Stimulated activated CD4-positive, alpha-beta T cell treated with anti-CD3 and anti-CD28 coated beads, Interleukin-2, amount 100 ng/mL, for 48 hours (primary cell): ENCODE measurements at places on chromosomes 3 and 15.

DNA sequence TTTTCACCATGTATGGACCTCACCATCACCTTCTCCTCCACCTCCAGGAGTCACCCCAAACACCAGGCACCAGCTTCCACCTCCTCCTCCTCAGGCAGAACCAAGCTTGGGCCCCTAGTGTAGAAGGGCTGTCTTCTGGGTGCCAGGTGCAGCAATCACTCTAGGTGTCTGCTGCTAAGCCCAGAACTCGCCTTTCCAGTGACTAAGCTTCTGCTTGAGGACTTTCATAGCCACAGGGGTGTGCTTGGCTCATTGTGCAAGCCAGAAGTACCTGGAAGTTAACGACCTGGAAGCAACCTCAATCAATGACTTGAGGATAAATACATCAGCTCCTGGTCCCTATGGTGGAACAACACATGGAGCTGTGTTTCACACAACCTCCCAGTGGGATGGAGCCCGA lies 49.8 kb upstream of the PXYLP1 start:
- no peak for DNase-seq

DNA sequence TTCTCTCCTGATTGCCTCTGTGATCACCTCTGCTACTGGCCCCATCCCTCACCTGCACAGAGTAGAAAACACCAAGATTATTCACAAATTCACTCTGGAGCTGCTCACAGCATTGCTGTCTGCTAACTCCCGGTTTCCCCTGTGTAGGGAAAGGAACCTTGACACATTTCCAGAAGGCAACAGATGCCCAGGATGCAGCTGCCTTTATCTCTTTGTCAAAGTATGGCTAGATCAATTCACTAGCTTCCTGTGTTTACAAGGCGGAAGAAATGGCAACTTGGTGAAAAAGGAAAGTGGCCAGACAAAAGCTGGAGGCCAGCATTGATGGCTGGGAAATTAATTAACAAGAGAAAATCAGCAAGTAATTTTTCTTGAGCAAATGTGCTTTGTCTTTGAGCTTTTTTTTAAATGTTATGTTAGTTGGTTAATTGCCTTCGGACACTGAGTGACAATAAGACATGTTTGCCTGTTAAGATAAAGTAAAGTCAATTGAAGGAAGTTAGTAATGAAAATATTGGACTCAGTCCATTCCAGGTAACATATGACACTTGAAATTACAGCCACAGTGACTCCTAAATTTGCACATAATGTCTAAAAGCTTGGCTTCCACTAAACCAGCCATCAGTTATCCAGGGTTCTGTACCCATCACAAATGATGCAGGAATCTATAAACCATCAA lies 394.6 kb upstream of the IL12A start:
- no peak for DNase-seq

DNA sequence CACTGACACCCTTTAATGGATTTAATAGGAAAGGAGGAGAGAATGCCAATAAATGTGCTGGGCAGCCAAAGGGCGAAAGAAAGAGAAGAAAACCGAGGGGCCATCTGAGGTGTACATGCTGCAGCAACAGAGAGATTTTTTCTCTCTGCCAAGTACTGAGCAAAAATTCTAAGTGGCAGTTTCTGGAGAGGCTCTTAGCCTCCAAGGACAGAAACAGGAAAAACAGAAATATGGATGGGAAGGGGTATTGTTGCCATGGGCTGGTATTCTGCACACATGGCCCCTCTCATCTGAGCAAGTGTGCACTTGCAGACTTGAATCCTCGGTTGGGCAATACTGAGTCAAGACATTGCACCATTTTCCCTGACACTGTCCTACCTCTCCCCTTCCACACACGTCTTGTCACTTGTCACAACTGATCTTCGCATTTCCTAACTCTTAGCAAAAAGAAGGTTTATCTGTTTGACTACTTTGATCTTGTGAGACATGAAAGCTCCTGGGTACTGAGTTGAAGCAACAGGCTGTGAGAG lies 73.9 kb downstream of the PRICKLE2 start:
- DNase-seq = no peak

GRCh38 chr3:105503191-105503593 lies 136.5 kb downstream of the ALCAM start:
- DNase-seq = no peak

- no peak for DNase-seq
Measured at GRCh38 chr15:83100097-83100646, 7.3 kb upstream of the TM6SF1 start.

GRCh38 chr3:9008550-9009255 lies 45.4 kb upstream of the RAD18 start:
- no peak for DNase-seq

DNA sequence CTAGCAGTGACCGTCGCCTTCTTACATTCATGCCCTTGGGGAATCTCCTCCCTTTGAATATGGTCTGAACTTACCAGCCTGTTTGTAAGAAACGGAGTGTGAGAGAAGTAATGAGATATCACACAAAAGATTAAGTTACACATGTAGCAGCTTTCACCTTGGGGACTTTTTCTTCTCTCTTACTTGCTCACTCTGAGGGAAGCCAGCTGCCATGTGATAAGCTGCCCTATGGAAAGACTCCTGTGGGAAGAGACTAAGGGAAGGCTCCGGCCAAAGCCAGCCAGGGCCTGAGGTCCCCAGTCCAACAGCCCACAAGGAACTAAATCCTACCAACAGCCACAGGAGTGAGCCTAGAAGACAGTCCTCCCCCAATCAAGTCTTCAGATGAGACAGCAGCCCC lies 190.4 kb upstream of the TSC22D2 start:
- DNase-seq = no peak

DNA sequence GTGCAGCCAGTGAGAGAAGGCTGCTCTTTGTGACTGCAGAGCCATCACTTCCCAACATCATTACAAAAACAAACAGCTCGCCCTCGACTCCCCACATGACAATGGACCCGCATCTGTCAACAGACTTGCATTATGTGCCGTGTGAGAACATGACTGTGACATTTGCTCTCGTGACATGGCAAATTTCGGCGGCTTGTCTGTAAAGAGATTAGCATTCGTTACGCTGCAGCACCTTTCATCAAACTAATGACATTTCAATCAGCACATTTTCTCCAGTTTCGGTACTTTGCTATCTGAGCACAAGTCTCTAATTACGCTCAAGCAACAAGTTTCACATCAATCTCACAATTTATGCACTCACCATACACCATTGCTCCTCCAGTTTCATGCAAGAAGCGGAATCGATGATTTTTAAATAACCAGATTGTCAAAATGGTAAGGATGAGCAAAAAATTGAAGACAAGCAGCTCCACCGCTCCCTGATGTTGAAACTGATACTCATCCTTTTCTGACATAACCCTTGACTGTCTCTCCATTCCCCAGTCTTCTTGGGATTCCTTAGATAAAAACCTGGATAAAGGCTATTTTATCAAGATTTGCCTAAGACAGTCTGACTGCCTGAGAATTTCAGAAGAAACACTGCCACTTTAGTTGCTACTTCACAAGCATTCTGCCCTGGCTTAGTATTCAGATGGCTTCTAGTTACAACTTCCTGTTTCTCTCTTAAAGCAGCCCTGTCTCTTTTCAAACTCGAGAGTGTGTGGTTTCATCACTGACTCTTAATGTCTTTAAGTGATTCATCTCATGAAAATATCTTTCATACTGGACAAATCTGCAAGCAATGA lies at the start of gene SLC9A9:
SLC9A9 (minus strand) TSS at position 682 of the 845 bp plus-strand sequence; CDS start at position 536, 146 bp downstream.
- no peak for DNase-seq

- no peak for DNase-seq
Measured at GRCh38 chr3:25171118-25171807, 256.8 kb upstream of the RARB start.

- DNase-seq = no peak
Measured at GRCh38 chr3:98553753-98554152, 22.0 kb downstream of the GPR15 start.

- DNase-seq = no peak
Measured at GRCh38 chr3:183253528-183254486, 754 bp downstream of the B3GNT5 start.

DNA sequence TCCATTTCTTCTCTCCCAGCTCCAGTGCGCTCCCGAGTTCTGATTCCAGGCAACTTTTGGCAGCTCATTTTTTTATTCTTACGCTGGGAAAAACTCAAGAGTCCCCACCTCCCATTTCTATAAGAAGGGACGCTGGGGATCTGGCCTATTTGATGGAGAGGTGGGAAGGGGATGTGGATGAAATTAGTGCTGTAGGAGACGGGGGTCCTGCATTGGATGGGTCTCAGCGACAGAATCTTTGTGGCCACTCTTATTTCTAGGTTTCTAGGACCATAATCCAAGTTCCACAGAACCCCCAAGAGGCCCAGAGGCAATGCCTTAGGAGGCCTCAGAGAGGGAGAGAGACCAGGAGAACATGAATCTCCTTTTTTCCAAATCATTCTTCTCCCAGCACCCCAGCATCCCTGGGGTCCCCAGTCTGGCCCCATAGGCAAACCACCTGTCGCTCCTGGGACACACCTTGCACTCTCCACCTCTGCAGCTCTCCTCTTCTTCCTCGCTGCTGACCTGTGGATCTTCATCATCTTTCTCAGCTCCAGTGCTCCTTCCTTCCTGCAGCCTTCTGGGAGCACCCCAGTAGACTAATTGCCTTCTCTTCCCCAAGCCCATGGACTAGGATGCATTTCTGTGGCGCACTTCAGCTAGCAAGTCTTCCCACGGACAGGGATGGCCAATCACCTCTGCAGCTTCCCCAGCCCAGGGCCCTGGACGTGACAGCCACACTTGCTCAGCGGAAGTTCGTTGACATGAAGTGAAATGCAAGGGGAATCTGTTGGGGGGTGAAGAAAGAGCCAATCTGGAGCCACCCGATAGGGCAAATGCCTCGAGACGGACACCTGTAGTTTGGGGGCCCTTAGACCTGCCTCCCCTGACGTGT lies 100.1 kb upstream of the ALDH1A3 start:
- DNase-seq = no peak

- DNase-seq = no peak
Measured at GRCh38 chr3:22225161-22225560, 474.2 kb upstream of the ZNF385D start.

GRCh38 chr3:152267831-152268554 lies 736 bp upstream of the MBNL1 start:
- DNase-seq = no peak
